ENCODE measurements at places on chromosomes 3 and 15.

- no peak for DNase-seq
Observed at GRCh38 chr3:99872923-99873254, 55.2 kb downstream of the CMSS1 start.

- DNase-seq = no peak
Observed at GRCh38 chr3:177929310-177929709, 606.9 kb upstream of the KCNMB2 start.

DNA sequence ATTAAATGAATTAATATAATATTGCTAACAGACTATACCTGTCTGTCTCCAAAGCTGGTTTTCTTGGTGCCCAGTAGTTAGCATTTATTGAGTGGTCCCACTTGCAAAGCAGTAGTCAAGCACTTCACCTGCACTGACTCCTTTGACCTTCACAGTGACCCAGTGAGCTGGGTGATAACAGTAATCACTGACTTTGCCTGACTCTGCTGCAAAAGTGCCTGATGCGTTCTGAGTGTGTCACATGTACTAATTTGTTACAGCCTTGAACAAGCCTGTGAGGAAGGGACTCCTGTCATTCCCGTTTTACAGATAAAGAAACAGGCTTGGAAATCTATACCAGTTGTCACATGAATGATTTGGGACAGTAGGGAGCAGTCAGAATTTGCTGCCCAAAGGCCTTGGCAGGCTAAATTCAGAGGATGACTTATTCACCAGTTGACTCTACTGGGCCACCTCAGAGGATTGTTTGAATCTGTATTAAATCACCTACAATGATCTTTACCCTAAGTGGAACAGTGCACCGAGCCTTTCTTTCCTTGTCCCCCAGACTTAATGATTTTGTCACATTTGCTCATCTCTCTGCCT, 116.6 kb upstream of the PLXNA1 start:
- DNase-seq = no peak

- DNase-seq = peak; percentile 17
Observed at GRCh38 chr3:52372822-52373504, 56.8 kb downstream of the DNAH1 start.

- DNase-seq = no peak
Observed at GRCh38 chr3:194422188-194422587, 23.1 kb upstream of the GP5 start.

DNA sequence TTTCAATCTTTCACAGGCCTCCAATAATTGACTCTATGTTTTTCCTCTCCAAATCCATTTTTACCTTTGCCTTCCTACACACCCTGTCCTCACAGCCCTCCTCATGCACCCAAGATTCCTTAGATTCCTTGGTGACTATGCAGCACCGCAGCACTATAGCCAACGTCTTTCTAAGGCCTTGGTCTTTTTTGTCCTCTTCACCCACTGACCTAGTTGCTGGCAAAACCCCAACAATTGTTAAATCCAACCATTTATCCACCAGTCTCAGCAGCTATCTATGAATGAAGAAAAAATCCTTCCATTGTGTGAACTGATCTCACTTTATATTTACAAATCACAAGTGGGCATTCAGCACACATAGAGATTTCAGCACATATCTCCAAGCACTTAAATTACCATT, 203.9 kb downstream of the VGLL3 start:
- DNase-seq = no peak

- no peak for DNase-seq
Observed at GRCh38 chr15:31934821-31935220, 95.5 kb upstream of the CHRNA7 start.

- peak; percentile 23 for DNase-seq
Observed at GRCh38 chr15:62344806-62345539, 179.9 kb upstream of the C2CD4B start.

- no peak for DNase-seq
Observed at GRCh38 chr3:193297421-193297820, 56.4 kb downstream of the PLAAT1 start.

DNA sequence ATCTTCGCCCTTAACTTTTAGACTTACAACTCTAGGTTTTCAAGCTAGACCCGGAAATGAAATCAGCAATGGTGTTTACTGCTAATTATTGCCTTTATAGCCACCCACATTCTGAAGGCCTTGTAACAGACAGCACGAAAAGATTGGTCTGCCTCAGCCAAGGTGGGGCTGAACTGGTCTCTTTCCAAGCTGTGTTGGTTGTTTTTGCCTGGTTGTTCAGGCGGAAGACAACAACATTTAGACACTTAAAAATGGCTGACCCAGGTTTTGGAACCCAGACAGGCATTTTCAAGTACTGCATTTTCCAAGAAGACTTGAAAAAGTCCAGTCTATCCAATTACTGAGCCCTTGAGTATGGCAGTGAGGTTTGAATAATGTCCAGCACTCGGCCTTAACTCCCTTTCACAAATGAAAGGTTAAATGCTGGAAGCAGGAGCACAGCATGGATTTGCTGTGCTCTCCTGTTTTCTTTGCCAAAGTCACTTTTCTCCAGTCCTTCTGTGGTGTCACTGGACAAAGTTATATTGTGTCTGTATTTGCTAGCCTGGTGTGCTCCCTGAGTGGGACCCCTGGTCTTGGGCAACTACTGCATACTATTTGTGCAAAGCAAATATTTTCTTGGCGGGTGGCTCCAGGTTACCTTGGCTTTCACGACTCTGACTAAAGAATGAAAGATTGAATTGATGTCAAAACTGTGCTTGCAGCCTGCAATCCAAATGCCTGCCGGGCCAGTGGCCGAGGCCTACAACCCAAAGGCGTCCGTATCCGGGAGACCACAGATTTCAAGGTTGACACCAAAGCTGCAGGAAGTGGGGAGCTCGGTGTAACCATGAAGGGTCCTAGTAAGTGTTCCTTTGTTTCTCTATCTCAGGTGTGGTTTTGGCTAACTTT, 93.5 kb downstream of the FLNB start:
- DNase-seq = no peak

DNA sequence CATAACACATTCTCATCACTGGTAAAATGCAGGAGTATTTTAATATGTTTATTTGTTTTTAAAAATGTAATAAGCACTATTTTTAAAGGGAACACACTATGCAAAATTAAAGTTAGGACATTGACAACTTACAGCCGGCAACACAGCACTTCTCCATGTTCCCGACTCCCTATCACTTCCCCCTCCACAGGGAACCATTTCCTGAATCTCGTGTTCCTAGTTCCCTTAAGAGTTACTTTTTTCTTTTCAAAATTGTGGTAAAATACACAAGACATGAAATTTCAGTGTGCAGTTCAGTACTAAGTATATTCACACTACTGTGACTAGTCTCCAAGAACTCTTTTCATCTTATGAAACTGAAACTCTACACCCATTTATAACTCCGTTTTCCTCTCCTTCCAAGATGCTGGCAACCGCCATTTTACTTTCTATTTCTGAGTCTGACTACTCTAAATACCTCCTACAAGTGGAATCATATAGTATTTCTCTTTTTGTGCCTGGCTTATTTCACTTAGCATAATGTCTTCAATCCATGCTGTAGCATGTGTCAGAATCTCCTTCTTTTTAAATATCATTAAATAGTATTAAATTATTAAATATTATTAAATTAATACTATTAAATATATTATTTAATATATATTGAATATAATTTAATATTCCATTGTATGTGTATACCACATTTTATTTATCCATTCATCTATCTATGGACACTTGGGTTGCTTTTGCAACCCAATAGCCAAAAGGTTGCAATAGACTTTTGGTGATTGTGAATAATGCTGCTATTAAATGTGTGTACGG, 25.9 kb upstream of the UBE2Q2 start:
- DNase-seq = no peak

DNA sequence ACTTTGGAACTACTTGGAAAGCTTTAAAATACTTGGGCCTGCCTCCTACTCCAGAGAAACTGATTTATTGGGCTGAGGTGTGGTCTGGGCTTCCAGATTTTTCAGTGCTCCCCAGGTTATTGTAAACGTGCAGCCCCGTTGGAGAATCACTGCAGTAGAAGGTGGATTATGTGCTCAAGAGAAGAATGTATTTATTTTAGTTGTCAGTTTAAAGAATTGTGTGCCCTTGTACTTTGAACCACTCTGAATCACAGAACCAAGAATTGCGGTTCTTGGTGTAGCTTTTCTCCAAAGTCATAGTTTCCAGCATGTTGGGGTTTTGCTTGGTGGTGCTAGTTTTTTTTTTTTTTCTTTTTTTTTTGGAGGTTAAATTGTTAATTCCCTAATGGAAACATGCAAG, 1.6 kb downstream of the TATDN2 start:
- no peak for DNase-seq

GRCh38 chr3:64247991-64248646, 22.9 kb upstream of the PRICKLE2 start:
- DNase-seq = no peak

GRCh38 chr15:64180235-64180824, 17.5 kb upstream of the PPIB start:
- peak; percentile 43 for DNase-seq

DNA sequence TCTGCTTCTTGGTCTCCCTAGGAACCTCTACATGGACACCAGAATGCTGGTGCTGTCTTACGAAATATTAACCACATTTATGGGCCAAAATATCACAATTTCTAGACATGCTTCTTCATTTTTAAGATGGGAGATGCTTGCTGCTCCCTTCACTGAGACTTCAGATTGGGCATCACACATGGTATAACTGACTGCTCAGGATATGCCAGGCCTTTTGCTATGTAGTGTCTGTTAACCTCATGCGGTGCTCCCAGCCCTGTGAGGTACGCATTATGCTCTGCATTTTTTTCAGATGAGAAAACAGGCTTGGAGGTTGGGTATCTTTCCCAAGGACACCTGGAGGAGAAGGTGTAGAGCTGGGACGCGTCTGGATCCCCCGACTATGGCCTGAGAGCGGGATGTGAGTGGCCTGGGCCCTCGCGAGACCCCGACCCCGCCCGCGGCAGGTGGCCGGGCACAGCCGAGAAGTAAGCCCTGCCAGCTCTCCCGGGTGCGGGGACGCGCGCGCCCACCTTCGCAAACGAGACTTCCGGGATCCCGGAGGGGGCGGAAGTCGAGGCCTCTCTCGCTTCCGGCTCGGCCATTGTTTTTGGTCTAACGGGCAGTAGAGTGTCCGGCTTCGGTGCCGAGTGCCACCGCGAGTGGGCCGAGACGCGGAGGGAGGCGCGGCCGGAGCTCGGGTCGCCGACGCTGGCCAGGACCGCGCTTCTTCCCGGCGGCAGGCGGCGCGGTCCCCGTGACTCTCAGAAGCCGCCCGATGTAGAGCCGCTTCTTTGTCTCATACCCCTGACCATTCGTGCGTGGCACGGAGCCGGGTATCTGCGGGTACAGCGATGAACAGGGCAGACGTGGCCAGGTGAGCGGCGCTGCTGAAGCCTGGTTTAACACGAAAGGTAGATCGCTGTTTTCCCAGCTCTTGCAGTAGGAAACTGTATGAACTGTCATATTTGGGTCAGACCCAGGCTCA, at the start of gene ZKSCAN7:
Gene ZKSCAN7, plus strand, starts transcription at position 568 of the 967 bp plus-strand sequence. CDS start 1,855 bp downstream, outside the sequence.
- peak; percentile 48 for DNase-seq

DNA sequence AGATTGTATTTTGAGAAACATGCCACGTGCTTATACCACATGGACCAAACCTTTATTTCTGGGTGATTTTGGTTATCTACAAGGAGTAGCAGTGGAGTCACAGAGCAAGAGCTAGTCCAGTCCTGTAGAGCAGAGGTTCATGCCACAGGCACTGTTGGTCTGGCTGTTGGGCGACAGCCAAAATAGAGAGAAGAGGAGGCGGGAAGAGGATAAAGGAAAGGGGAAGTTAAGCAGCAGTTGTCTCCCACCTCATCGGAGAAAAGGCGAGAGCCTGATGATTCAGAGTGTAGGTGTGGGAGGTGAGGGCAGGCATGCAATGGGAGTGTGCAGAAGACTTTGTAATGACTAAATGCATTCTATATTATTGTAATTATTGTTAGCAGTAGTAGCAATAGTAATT, 237.5 kb upstream of the ROPN1 start:
- no peak for DNase-seq

- DNase-seq = no peak
Observed at GRCh38 chr3:25427563-25427941, 511 bp upstream of the RARB start.

- no peak for DNase-seq
Observed at GRCh38 chr3:32850226-32850625, 32.4 kb downstream of the TRIM71 start.

- no peak for DNase-seq
Observed at GRCh38 chr3:40980467-40980866, 218.8 kb upstream of the CTNNB1 start.

GRCh38 chr3:167484551-167484950, 10.7 kb upstream of the SERPINI2 start:
- no peak for DNase-seq

DNA sequence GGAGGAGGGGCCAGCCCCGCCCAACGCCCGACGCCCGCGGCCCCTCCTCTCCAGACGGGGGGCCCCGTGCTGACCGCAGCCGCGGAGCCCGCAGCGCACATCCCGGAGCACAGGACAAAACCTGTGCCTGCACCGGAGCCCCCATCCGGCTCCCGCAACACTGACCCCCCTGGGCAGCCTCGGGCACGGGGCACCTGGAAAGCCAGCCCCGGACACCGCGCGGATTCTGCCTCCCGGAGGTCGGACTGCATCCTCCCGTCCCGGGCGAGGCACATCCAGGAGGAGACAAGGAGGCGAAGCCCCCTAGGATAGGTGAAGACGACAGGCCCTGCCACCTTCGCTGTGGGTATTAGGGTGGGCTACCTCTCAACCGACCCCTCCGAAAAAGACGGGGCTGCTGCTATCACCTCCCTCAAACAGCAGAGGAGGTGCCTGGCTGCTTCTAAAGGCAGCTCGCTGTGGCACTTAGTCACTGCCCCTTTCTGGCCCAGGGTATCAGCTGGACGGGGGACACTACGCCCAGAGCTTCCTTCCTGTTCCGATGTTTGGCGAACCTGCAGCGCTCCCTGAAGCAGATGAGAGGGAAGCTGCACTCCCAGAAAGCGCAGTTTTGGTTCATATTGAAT, 10.6 kb downstream of the XXYLT1 start:
- no peak for DNase-seq

DNA sequence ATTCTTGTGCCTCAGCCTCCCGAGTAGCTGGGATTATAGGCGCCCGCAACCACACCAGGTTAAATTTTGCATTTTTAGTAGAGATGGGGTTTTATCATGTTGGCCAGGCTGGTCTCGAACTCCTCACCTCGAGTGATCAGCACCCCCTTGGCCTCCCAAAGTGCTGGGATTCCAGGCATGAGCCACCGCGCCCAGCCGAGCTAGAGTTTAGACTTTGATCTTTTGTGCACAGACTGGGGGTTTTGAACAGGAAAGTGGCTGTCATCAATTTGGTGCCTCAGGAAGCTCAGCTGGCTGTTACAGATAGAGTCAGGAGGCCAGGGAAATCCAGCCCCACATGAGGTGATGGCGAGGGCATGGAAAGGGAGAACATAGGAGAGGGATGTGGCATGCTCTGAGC, 19.3 kb upstream of the IREB2 start:
- no peak for DNase-seq

GRCh38 chr15:74614744-74615507, 710 bp upstream of the CLK3 start:
- DNase-seq = peak; percentile 89

DNA sequence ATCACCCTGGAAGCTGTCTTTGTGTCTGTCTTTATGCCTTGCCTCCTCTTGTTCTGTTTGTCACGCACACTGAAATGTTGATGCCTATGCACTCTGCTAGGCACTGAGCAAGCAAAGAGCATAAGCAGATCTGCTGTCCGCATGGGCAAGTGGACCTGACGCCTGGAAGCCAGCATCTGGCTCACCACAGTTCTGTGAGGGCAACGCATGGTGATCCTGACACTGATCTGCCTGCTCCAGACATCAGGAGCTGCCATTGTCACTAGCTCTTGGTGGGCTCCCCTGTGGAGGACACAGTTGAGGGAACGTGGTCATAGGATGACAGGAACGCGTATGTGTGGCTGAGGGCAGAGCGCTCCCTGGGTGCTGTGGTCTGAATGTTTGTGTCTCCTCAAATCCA, 234.6 kb downstream of the ADAMTS17 start:
- no peak for DNase-seq

GRCh38 chr15:90558171-90558573, 28.4 kb downstream of the CRTC3 start:
- DNase-seq = no peak
